ENCODE measurements at places on chromosomes 3 and 15.
A peak's percentile ranks its signal among the peaks of the same experiment; 100 is the strongest.

- DNase-seq, result no peak
These were observed 4.6 kb upstream of the RUVBL1 start for GRCh38 chr3:128128251-128128650.

GRCh38 chr15:52464040-52464439 lies 64.6 kb downstream of the MYO5A start:
- DNase-seq, result no peak

GRCh38 chr3:295166-295565 lies 98.6 kb downstream of the CHL1 start:
- no peak for DNase-seq

DNA sequence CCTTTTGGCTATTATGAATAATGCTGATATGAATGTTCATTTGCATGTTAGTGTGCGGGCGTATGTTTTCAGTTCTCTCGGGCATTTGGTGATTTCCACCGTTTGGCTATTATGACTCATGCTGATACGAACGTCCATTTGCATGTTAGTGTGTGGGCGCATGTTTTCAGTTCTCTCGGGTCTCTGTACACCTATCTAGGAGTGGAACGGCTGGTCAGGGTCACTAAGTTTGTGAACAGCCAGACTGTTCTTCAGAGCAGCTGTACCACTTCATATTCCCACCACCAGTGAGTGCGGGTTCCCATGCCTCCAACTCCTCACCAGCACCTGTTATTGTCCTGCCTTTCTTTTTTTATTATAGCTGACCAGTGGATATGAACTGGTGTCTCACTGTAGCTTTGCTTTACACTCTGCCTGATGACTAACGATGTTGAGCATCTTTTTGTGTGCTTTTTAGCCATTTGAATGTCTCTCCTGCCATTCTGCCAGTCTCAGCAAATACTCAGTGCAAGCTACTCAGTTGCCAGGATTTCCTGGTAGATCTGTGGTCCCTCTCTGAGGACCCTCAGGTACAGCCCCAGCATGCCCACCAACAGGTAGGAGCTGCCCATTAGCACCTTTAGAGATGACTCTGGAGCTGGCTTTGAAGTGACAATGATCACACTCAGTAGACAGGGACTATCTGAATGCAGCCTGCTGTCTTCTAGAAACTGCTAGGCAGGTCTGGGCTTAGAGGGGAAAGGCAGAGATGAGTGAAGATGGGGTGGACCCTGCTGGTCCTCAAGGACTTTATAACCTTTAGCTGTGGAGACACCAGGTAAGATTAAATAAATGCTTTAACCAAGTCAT lies 141.1 kb downstream of the XXYLT1 start:
- no peak for DNase-seq

DNA sequence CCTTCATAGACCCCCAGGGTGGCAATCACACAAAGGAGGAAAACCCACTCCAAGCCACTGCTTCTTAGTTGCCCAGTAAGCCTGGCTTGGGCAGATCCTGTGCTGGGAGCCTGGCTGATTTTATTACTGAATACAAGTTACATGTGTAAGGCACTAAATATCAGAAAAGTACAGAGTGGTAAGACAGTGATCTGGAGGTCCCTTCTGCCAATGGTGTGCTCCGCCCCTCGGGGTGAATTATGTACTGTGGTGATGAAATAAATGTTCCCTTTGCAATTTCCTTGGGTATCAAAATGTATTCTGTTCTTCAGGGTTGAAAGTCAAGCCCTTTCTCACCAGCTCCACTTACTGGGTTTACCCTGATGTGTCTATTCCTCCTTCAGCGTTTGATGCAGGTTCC lies 38.8 kb downstream of the EID1 start:
- DNase-seq, result no peak

DNA sequence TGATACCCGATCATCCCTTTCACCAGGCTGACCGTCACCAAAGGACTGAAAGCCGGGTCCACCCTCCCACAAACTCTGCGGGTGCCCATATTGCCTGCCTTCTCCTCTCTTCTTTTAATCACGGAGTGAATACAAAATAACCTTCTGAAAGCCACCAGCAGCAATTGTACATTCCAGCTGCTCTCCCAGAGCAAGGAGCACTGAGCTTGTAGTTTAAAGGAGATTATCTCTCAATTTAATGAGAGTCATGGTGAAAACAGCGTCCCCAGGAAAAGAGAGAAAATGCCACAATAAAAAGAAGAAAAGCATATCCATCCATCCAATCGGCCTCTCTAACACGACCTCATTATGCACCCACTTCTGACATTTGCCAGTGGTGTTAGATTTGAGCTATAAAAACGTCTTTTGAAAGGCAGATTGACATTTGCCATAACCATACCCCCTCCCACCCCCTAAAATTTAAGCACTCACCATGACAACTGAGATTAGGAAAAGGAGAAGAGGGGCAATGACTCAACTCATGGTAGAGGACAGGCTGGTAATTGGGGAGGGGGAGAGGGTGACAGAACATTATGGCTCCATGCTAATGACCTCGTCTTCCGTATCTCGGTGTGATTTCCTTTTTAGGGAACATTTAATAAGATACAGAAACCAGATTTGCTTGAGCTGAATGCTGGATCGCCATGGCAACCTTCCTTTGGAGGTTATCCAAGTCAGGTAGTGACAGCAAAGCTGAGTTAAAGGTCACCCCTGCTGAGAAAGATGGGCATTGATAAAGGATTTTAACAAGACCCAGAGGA lies 106.2 kb downstream of the ST8SIA2 start:
- DNase-seq, result no peak

GRCh38 chr3:146625186-146625775 lies 20.1 kb upstream of the PLSCR5 start:
- DNase-seq, result peak; percentile 10

DNA sequence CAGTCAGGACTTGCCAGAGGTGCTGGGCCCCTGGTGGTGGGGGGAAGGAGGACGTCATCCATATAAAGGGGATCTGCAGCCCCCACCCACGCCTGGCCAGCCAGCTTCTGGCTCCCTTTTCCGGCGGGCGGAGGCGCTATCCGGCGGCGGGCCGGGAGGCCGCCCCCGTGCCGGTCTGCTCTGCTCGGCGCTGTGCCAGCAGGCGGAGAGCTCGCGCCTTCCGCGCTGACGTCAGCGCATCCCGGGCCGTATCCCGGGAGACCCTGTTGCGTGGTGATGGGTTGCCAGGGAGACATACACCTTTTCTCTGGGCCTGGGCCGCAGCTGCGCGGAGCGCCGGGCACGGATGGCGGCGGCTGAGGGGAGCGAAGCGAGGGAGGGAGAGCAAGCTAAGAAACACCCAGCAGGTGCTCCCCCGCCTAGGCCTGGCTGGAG lies 1.1 kb downstream of the FAM131A start:
- no peak for DNase-seq

DNA sequence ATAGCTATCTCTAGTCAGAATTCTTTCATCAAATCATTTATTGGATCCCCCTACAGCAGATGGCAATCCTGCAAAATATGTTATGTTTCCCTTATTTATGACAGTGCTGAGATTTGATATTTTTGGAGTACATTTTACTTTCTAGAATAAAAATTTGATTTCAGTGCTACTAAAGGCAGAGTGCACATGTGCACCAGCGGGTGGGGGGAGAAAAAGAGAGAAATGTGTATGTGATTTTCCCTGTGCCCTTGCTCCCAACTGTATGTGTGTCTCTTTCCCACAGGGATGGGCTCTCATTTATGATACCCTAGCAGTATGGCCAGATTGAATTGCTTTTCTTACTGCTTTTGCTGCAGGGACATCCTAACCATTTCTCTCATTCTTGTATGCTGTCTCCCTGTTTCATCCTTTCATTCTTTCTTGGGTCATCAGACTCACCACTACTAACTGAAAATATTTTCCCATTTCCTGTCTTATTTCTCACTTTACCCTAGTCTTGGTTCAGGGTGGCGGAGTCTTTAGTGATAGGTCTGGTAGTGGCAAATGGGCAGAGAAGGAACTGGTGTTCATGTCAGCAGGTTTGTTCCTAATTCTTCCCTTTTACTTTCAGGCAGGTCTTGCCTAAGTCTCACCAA lies 140.7 kb downstream of the TCF12 start:
- DNase-seq, result peak; percentile 3

DNA sequence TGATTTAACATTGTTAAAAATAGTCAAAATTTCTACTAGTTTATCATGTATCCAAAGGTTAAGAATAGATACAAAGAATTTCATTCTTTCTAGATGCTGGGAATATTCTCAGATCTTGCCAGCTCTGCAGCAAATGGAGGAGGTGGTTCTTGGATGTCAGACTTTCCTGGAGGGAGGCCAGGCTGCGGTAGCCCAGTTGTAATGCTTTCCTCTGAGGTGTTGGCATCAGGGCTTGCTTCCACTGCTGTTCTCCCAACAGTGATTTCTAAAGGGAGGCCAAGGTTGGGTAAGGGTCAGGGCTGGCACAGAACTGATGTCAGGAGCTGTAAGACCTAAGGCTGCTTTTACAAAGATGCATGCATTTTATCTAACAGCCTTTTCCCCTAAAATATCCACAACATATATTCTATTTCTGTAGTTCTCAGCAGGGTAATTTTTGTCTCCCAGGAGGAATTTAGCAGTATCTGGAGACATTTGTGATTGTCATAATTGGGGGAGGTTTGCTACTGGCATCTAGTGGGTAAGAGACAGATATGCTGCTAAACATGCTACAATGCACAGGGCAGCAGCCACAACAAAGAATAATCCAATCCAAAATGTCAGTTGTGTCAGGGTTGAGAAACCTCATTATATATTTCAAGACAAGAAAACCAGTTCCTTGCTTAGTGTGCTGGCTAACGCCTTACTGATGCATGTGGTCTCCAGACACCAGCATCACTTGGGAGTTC lies 42.0 kb upstream of the SPTSSB start:
- DNase-seq, result peak; percentile 67

- DNase-seq, result no peak
These were observed 93.2 kb upstream of the IGF1R start for GRCh38 chr15:98555173-98555515.

- DNase-seq, result peak; percentile 90
These were observed at the start of gene KNSTRN for GRCh38 chr15:40382580-40383456. Gene KNSTRN (plus strand): TSS chr15:40382721. CDS start chr15:40382836, 115 bp downstream.

DNA sequence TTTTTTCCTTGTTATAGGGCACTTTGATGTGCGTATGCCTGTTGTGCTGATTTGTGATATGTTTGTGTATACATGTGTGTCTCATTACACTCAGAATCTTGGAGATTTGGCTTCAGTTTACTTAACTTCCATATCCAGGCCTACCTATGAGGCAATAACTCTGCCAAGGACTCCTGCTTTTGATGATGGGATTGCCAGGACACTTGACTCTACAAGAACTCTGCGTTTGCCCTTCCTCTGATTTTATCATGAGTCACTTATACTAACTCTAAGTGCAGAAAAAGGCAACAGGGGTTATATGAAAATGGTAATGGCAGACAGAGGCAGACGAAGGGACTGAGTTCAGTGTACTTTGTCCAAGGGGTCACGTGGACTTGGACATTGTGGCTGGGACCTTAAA lies 33.6 kb downstream of the MCTP2 start:
- DNase-seq, result no peak

- no peak for DNase-seq
These were observed 96.7 kb upstream of the TP63 start for GRCh38 chr3:189534531-189534930.

DNA sequence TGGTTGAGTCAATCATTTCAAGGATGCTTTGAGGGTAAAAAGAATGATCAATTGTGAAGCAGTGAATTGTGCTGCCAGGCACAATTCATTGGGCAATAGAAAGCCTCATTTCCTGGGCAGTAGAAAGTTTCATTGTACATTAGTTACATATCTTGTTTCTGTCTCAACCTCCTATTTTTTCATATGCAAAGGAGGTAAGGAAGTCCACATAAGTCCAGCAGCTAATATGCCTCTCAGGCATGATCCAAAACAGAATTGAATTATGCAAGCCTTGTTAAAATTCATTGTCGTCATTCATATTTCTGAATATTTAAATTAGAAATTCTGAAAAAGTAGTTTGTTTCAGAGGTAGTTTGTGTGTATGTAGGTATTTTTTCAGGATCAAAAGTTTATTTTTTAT lies 65.8 kb downstream of the TFRC start:
- DNase-seq, result no peak

GRCh38 chr3:10335190-10335738 lies 14.4 kb upstream of the SEC13 start:
- no peak for DNase-seq

DNA sequence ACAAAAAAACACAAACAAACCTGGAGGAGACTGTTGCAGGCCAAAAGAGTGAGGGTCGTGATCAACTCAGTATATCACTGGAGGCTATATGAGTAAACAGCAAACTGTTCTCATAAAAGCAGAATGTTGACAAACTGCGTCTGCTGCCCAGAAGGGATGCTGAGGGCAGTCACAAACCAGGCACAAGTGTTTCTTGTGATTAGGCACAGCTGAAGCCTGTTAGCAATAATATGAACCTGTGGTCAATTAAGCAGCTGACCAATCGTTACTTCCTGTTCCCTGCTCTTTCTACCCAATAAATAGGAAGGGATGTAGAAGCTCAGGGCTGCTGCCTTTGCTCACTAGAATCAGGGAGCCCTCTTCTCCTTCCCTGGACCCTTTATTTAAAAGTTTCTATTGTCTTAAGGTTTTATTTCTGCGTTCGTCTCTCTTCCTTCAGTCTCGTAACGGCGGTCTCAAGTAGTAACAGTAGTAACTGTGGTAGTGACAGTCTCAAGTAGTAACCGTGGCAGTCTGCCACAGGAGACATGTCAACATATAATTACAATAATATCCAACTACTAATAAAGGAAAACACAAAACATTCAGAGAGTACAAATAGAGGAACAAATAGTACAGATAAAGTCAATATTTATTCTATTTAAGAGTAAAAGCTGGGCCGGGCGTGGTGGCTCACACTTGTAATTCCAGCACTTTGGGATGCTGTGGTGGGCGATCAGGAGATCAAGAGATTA lies 698.4 kb upstream of the CCDC54 start:
- DNase-seq, result no peak

DNA sequence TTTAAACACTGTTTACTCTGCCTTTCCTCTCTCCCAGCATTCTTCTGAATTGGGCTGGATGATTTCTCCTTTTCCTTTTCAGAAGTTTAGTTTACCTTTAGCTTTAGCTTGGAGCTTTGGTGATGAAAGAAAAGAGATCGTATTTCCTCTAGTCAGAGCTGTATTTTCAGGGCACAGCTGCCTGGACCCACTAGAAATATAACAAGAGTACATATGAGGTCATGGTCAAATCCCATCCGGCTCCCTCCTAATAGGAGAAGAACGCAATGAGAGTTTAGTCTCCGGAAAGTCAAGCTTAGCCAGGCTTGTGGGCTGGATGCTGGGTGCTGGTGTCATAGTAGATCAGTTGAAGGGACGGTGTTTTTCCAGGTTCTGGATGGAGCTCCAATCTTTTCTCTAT lies 177.1 kb upstream of the PFN2 start:
- peak; percentile 50 for DNase-seq

- no peak for DNase-seq
These were observed 265.9 kb downstream of the TJP1 start for GRCh38 chr15:29556380-29556779.

GRCh38 chr3:111547631-111548030 lies 5.6 kb downstream of the CD96 start:
- DNase-seq, result no peak
